CD8-positive, alpha-beta T cell (primary cell): ENCODE measurements at places on chromosomes 12 and 14. TPM values are rescaled to one million over a fixed set of nuclear protein-coding genes. Genes with fewer than 3 reads are reported as not detected.

DNA sequence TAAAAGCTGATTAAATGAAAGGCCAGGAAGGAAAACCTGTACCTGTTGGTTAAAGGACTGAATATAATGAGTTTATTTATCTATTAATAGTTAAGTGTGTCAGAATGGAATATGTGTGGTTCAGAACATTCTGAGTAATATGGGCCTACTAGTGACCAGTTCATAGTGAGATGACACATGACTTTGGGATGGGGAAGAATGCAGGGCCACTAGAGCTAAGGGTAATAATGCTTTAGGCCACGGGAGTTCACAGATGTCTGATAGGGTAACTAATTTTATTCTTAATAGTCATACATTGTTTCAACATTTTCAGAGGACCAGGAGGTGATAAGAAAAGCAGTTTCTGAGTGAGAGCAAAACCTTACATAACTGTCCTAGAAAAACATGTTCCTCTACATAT, 247.8 kb upstream of the OR4E1 start:
- DNase-seq: no peak

GRCh38 chr12:103978384-103978982, 12.8 kb downstream of the TDG start:
- DNase-seq: no peak

GRCh38 chr12:115216301-115216700, 532.3 kb upstream of the TBX3 start:
- no peak for DNase-seq

- DNase-seq: no peak
These were observed 399.9 kb upstream of the RGS6 start for GRCh38 chr14:71532344-71532743.

DNA sequence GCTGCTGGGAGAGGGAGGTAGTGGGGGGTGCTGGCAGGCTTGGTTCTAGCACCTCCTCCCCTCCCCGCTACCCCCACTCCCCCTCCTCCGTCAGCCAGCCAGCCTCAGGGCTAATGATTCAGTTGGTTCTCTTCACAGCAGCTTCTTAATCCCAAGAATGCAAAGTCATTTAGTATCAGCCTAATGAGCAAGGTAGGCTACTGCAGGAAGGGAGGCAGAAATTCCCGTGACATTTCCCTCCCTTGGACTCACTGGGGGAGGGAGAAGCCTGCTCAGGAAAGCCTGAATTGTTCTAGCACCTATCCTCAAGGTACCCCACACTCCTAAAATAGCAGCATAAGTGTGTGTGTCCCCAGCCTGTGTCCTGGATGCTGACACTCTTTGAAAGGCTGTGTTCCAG, 29.8 kb downstream of the ITPK1 start:
- no peak for DNase-seq

The KCNK10 gene
- not detected for total RNA-seq

The TTC8 gene
- total RNA-seq: 1.3 TPM

The FAM222A gene
- total RNA-seq: 5.3 TPM

The AMHR2 gene
- not detected for total RNA-seq

The OR6C2 gene
- total RNA-seq: not detected

The JDP2 gene
- total RNA-seq: not detected
